Sciatic nerve (tissue), 2 donors: ENCODE measurements at places on chromosomes 3 and 15. TPM values are rescaled to one million over a fixed set of nuclear protein-coding genes. Genes with fewer than 3 reads are reported as not detected.

The SH2D7 gene
- not detected for total RNA-seq

The LSAMP gene
- 5.3 TPM for total RNA-seq

DNA sequence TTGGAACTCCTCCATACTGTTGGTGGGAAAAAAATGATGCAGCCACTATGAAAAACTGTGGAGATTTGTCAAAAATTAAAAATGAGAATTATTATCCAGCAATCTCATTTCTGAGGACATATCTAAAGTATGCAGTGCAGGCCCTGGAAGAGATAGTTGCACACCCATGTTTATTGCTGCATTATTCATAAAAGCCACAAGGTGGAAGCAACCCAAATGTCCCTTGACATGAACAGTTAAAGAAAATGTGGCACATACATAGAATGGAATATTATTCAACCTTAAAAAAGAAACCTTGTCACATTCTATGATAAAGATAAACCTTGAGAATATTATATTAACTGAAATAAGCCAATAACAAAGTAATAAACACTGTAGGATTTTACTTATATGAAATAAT lies 80.9 kb upstream of the ARHGEF26 start:
- no peak for DNase-seq

- DNase-seq, result no peak
Measured at GRCh38 chr3:13194285-13195209, 121.3 kb upstream of the IQSEC1 start.

DNA sequence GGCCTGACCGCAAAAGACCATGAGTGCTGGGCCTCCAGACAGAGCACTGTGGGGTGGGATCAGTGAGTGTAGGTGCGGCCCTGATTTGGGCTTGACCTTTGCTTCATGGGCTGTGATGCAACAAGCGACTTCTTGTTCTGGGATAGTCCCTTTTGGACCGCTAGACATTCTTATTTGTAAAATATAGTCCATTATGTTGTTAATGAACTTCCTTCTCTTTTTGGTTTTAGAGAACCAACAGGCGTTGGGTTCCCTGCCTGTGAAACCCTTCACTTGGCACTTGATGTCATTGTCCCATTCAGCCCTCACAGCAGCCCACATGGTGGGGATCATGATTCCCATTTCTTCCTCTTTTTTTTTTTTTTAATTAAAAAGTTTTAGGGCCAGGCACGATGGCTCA lies 15.8 kb upstream of the TRH start:
- no peak for DNase-seq

- no peak for DNase-seq
Measured at GRCh38 chr3:171284308-171285075, 175.7 kb downstream of the TNIK start.
